ENCODE measurements at places on chromosomes 5 and 9.

GRCh38 chr9:37156781-37157356 lies 36.5 kb downstream of the ZCCHC7 start:
- no peak for DNase-seq

- no peak for DNase-seq
Observed at GRCh38 chr5:6350277-6351090, 27.9 kb downstream of the MED10 start.

- DNase-seq = no peak
Observed at GRCh38 chr5:79408028-79408427, 105.9 kb downstream of the HOMER1 start.

GRCh38 chr9:78003730-78004129 lies 27.9 kb downstream of the GNAQ start:
- DNase-seq = no peak

GRCh38 chr9:105676351-105676923 lies 14.2 kb downstream of the TAL2 start:
- no peak for DNase-seq

GRCh38 chr5:100430268-100431195 lies 104.6 kb upstream of the FAM174A start:
- DNase-seq = no peak

- no peak for DNase-seq
Observed at GRCh38 chr5:173479711-173480110, 136.7 kb downstream of the BOD1 start.

- no peak for DNase-seq
Observed at GRCh38 chr5:114702136-114702535, 340.3 kb downstream of the KCNN2 start.

- no peak for DNase-seq
Observed at GRCh38 chr5:150694612-150695011, 6.2 kb downstream of the RBM22 start.

DNA sequence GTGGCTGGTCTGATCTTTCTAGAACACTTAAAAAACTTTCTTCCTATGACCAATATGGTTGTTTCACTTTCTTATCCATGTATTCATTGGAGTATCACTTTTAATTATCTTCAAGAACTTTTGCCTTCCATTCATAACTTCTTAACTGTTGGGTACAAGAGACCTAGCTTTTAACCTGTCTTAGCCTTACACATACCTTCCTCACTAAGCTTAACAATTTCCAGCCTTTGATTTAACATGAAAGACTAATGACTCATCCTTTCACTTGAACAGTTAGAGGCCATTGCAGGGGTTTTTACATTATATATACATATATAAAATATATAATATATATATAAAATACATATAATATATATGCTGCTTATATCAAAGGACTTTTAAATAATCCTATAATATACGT lies 57.9 kb downstream of the ABHD17B start:
- no peak for DNase-seq

GRCh38 chr9:114057161-114057885 lies 20.8 kb downstream of the AMBP start:
- DNase-seq = no peak

DNA sequence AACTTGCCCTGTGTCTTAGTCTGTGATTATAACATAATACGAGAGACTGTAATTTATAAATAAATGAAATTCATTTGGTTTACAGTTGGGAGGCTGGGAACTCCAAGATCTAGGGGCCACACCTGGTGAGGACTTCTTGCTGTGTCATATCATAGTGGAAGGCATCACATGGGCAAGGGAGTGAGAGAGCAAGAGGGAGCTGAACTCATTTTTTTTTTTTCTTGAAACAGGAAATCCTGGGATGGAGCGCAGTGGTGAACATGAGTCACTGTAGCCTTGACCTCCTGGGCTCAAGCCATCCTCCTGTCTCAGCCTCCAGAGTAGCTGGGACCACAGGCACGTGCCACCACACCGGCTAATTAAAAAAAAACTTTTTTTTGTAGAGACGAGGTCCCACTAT lies 7.2 kb downstream of the MLANA start:
- no peak for DNase-seq

DNA sequence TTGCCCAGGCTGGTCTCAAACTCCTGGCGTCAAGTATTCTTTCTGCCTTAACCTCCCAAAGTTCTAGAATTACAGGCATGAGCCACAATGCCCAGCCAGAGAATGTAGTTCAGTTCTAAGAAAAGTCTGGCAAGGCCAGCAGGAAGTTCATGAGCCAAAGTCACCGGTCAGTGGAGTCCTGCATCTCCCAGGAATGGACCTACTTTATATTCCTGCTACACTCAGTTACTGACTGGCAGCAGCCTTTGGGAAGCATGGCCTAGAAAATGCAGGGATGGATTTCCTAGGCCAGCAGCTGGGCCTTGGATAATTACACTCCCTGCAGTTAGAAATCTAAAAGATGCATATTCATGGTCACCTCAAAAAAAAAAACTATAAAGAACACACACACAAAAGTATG lies 135.7 kb downstream of the CAAP1 start:
- DNase-seq = no peak

DNA sequence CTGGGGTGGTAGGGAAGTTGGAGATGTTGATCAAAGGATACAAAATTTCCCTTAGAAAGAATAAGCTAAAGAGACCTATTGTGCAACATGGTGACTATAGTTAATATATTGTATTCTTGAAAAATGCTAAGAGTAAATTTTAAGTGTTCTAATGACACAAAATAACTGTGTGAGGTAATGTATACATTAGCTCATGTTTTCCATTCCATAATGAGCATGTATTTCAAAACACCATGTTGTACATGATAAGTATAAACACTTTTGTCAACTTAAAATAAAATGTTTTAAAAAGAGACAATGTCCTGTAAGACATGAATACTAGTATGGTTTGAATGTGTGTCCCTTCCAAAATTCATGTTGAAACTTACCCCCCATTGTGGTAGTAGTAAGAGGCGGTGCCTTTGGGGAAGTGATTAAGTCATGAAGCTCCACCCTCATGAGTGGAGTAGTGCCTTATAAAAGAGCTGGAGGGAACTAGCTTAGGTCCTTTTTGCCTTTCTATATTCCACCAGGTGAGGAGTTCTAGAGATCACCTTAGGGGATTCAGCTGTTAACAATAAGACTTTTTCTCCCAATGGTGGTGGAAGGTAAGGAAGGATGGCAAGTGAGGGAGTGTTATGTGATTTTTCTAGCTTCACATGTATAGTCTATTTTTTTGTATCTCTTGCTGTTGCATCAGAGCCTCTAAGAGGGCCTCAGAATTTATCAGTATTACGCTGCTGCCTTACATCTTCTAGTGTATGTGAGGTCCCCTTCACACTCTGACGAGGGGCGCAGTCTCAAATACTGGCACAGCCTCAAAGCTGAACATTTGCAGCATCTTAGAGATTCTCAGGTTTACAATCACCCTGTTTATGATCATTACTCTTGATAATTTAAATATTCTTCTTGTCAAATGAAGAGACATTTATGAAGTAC lies 94.9 kb upstream of the NREP start:
- no peak for DNase-seq

DNA sequence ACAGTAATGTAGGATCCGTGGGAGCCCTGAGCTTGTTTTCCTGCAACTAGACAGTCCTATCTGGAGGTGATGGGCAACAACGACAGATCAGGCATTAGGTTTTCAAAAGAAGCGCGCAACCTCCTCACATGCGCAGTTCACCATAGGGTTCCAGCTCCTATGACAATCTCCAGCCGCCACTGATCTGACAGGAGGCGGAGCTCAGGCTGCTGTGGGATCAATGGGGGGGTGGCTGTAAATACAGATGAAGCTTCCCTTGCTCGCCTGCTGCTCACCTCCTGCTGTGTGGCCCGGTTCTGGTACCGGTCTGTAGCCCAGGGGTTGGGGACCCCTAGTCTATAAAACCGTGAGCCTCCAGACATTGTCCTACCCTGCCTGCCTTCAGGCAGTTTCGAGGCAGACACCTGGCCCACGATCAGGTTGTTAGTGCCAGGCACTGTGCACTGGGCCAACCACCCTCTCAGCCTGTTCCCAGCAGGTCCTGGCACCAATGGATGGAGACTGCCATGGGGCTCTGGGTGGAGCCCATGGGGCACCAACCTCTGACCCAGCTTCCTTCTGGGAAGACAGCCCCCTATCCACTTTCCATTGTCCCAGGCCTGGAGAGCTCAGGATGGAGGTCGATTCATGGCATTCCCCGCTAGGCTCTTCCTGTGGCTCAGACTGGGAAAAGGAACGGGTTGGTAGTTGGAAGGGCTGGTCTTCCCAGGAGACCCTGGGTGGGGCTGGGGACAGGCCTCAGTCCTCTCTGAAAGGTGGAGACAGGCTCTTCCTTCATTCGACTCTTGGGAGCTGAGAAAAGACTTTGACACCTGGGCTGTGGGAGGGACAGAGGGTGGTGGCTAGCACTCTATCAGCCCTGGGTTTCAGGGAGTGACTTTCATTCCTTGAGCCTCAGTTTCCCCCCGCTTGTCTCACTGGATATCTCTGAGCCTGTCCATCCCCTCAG lies 1.7 kb downstream of the ENDOG start:
- DNase-seq = peak; percentile 61

GRCh38 chr5:3377831-3378230 lies 217.8 kb upstream of the IRX1 start:
- no peak for DNase-seq

DNA sequence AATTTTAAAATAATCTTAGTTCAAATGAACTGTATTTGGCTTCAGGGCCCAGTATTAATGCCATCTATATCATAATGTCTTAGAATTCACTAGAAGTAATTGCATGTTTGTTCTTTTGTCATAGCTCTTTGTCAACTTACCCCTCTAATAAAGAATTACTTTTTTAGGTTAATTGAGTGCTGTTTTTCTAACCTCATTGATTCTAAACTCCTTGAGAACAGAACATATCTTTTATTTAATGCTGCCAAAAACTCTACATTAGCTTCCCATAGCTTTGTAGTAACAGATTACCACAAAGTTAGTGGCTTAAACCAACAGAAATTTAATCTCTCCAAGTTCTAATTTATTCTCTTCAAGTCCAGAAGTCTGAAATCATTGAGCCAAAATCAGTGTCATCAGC lies 242.4 kb downstream of the LURAP1L start:
- no peak for DNase-seq

- no peak for DNase-seq
Observed at GRCh38 chr9:81082221-81082620, 607.1 kb downstream of the TLE1 start.

DNA sequence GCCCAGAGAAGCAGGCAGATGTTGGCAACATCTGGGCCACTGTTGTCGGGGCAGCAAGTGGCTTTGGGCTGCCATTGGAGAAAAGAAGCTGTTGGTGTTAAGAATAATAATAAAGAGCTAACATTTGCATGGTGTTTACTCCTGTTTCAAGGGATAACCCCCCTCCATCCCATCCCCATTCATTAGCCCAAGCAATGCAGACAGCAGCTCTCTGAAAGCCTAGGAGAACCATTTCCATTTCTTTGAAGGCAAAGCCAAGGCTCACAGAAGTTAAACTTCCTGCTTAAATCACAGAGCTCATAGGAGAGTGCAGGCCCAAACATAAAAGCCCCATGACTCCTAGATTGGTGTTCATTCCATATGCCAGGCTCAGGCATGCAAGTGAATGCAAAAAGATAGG lies 175.4 kb downstream of the ASTN2 start:
- DNase-seq = no peak

DNA sequence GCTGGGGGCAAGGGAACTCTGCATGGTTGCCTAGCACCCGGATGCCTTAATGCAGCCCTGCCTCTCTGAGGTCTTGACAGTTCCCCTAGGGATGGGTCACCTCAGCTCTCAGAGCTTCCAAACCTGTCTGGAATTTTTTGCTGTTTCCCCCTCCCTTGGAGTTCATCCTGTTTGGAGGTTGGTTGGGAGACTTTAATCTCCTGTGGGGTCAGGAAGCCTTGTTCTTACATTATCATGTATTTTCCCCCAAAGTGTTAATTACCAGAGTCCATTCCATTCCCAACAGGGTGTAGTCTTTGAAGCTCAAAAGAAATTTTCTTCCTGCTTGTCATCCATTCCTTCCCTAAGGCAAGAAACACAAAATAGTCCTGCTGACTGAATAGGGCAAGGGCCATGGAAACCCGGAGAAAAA lies 150.3 kb upstream of the SPRY4 start:
- no peak for DNase-seq

- DNase-seq = no peak
Observed at GRCh38 chr5:38827525-38827924, 18.3 kb upstream of the OSMR start.

- no peak for DNase-seq
Observed at GRCh38 chr5:58412932-58413331, 47.0 kb downstream of the PLK2 start.

- DNase-seq = no peak
Observed at GRCh38 chr5:1517838-1518237, 5.9 kb downstream of the LPCAT1 start.

DNA sequence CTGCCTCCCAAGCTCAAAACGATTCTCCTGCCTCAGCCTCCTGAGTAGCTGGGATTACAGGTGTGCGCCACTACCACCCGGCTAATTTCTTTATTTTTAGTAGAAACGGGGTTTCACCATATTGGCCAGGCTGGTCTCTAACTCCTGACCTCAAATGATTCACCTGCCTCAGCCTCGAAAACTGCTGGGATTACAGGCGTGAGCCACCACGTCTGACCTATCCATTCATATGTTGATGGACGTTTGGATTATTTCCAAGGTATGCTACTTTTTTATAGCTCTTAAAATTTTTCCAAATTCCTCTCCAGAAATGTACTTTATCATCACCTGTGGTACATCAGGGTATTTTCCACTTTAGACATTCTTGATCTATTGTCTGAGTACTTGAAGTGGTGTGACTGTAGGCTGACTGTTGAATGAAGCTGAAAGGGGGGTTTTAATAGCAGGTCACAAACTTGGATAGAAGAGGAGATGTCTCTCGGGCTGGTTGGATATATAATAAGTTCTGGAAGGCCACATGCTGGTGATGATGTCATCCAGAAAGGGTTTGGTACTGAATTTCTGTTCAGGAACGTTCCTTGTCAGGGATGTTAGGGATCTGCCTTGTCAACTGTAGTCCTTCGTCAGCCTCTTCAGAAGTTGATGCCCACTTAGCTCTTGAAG lies 7.4 kb downstream of the CTNNA1 start:
- DNase-seq = no peak

- DNase-seq = no peak
Observed at GRCh38 chr5:112379542-112380325, 39.3 kb downstream of the EPB41L4A start.

DNA sequence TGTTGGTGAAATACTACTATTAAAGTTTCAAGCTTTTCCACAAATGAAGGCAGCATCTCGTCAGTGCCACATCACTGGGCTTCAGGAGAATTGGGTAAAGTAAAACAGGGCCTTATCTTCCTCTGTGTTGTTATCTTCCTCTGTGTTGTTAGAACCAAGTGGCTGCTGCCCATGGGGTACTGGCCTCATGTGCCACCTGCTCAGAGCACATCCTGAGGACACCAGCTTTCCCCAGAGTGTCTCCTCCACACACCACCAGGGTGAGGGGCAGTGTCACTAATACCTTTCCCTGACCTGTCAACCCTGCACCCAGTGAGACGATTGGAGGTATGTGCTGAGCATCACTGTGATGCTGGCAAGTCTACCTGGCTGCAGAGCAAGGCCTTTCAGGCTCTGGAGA lies 499.9 kb downstream of the SEMA5A start:
- no peak for DNase-seq

DNA sequence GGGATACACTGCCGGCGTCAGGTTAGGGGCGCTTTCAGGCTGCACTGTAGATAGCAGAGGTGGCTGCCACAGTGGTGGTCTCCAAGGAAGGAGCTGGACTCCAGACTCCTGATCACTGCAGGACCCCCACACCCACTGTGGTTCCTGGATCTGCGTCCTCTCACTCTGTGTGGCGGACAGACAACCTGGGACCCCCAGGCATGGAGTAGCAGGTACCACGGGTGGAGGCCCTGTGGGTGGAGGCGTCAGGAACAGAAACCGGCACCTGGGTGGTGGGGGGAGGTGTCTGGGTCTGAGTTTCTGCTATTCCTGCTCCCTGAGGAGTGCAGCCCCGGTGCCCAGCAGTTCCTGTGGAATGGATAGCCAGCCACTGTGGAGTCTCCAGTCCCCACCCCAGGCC lies 75.1 kb upstream of the PCAT7 start:
- DNase-seq = no peak
